ENCODE measurements at places on chromosomes 3 and 15. TPM values are rescaled to one million over a fixed set of nuclear protein-coding genes. Genes with fewer than 3 reads are reported as not detected.
A peak's percentile ranks its signal among the peaks of the same experiment; 100 is the strongest.

GRCh38 chr3:190053919-190054672, 66.6 kb downstream of the P3H2 start:
- no peak for DNase-seq

DNA sequence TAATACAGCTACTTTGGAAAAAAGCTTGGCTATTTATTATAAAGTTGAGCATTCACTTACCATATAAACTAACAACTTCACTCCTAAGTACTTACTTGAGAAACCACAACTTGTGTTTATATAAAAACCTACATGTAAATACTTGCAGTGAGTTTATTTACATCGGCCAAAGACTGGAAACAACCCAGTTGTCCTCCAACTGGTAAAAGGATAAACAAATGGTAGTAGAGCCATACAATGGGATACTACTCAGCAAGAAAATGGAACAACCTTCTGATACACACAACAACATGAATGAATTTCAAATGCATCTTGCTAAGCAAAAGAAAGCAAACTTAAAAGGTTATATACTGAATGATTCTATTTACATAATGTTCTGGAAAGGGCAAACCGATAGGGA, 63.7 kb downstream of the SLC7A14 start:
- DNase-seq = no peak

- no peak for DNase-seq
Measured at GRCh38 chr3:23457697-23458096, 254.6 kb downstream of the UBE2E2 start.

- DNase-seq = no peak
Measured at GRCh38 chr15:36757189-36757814, 177.9 kb downstream of the CDIN1 start.

DNA sequence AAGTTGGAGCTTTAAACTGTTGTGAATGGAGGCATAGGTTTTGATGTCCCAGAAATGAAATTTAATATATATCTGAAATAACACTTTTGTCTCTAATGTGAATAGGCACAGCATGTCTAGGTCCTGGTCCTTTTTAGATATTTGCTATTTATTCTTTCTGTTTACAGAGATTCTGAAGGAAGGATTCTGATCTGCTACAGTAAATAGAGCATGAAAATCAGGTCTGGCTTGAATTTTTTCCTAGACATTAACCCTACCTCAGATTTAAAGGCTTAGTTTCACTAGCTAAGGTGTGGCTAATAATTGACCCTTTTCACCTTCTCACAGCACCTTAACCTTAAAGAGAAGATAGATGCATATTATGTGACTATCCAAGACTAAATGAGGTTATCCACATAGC, 48.0 kb upstream of the SYNPR start:
- no peak for DNase-seq

GRCh38 chr15:85541744-85542143, 161.3 kb downstream of the AKAP13 start:
- DNase-seq = no peak

GRCh38 chr3:159829539-159830227, 159.0 kb upstream of the IL12A start:
- peak; percentile 48 for DNase-seq

DNA sequence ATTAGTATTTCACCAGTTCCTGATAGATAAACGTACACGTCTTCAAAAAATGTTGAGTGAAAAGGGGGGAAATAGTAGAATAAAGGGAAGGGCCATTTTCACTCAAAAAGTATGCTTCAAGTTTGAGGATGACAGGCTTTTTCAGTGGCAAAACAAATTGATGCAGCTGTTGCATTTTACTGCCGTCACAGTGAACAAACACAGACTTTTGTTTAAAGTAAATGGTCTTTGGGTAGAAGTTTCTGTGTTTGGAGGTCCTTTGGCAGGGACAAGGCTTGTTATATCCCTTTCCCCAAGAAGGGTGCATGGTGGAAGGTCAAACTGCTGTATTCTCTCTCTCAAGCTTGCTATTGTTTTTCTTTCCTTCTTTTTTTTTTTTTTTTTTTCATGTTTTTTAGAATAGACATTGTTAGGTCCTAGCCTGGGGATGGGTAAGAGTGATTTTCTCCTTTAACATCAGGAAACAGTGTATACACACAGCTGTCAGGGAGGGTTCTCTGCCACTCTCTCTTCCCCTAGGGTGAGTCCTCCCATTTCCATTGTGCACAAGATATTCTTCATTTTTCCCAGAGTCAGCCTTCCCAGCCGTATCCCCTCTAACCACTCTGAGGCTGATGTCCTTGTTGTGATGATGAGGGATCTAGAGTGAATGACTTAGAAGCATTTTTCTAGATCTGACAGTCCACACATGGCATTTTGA, 6.6 kb upstream of the SUCNR1 start:
- no peak for DNase-seq

GRCh38 chr3:70811880-70812279, 499.4 kb upstream of the MDFIC2 start:
- peak; percentile 59 for DNase-seq

Gene GLCE
- polyA plus RNA-seq = 39.0 TPM

Gene PLSCR4
- polyA plus RNA-seq = 15.1 TPM

Gene SLC51A
- polyA plus RNA-seq = 6.3 TPM

Gene IGF2BP2
- polyA plus RNA-seq = 38.4 TPM

Gene CYP8B1
- polyA plus RNA-seq = 0.12 TPM

Measured in muscle of back (tissue), 13 donors.